ENCODE measurements at places on chromosomes 7 and 10.

DNA sequence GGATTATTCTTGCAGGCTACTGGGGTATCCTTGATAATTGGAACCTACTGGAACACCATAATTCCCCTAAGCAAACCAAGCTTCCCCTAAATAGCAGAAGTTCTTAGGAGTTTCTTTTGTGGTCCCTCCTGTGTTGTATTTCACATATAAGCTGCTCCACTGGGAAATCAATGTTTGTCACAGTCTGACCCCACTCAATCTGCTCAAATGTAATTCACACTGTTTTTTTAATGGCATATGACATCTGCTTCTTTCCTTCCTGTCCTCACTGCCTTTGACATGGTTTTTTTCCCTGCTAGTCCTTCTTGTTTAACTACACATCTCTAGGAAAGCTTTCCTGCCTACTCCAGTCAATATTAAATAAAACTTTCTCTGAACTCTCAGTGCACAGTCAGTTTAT, 1.8 kb upstream of the PTPRZ1 start:
- no peak for DNase-seq

DNA sequence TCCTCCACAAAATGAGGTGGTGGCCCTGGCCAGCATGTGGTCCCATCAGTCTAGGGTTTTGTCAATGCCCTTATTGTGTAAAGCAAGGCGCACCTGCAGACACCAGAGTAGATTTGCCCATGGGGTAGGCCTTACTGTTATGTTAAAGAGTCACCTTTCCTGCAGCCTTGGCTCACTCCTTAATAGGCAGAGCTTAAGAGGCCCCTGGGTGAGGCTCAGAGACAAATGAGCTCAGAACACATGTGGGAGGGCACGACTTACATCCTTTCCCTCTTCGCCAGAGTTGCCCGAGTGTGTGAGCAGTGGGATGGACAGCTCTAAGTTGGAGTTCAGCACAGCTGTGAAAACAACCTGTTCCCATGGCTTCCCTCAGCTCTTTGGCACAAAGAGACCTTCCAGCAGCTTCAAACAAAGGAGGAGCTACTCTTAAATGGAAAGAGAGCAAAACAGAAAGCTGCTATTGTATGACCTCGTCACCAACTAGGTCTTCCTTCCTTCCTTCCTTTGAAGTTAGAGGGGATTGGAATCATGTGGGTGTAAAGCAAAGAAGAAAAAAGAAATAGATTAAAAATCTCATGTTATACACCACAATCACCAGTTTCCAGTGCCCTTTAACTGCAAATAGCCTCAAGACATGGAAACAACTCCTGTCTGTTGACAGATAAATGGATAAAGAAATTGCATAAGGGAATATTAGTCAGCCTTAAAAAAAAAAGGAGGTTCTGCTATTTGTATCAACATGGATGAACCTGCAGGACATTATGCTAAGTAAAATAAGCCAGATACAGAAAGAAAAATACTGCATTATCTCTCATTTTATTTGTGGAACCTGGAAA, 11.9 kb upstream of the XPNPEP1 start:
- DNase-seq: no peak

DNA sequence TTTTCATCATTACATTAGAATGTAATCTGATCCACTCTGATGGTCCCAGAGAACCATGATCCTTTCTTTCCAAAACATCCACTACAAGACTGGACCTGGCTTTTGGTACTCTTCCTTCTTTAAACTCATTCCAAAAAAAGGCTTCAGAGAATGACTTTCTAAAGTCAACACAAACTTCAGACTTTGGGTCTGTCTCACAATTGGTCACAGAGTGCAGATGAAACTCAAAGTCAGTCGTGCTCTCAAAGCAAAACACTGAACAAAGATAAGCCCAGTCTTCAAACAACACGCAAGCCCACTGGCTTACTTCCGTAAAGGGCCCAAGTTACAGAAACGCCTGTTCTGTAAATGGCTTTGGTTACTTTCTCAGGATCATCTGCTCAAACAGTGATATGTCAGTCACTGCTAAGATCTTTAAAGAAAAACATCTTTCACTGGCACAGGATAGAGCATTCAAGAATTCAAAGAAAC, 250.9 kb upstream of the MKLN1 start:
- DNase-seq: no peak

- no peak for DNase-seq
Observed at GRCh38 chr10:95814011-95814727, 58.2 kb downstream of the ENTPD1 start.

DNA sequence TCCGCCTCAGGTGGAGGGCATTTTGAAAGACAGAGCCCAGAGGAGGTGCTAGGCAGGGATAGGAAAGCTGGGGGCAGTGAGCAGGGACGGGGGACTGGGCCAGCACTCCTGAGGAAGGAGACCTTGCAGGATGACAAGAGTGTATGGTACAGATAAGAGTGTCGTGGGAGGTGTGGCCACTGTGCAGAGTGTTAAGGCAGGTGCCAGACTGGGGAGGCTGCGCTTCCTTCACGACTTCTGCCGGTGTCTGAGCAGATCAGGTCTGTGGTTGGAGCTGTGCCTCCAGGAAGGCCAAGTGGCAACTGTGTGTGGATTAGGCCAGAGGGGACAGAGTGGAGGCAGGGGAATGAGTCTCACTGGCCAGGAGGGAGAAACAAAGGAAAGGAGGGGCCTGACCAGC, 161.7 kb downstream of the HIBADH start:
- no peak for DNase-seq

DNA sequence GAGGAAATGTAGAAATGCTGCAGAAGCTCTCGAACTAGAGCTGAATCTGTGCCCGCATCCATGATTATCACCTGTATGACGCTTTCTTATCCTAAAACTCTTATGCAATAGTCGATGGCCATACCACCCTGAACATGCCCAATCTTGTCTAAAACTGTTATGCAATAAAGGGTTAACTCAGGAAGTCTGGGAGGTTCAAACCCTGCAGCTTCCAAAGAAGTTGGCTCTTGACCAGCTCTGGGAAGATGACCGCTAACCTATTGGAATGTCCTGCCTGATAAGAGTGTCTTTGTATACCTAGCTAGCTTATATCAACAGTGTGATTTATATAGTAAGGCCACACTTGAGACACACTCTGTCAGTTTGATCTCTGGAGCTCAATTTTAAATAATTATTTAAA, 3.4 kb upstream of the C10orf88 start:
- no peak for DNase-seq

DNA sequence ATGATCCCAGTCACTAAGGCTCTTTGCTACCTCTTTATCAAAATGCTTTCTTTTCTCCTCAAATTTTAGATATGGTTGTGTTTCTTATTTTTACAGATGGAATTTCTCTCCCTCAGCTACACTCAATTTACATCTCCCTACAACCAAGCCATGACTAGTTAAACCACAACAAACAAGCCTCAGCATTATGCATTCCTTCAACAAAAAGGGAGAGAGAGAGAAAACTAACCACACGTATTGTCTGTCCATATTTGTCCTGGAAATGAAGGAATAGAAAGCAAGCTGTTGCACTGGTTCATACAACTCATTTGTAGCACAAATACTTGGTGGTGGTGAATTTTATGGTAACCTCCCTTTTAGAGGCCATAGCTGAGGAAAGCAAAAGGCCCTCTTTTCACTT, 286.4 kb downstream of the AHR start:
- no peak for DNase-seq

GRCh38 chr7:131145026-131145425, 182.7 kb upstream of the MKLN1 start:
- no peak for DNase-seq

GRCh38 chr10:24469993-24470392, 253.7 kb downstream of the ARHGAP21 start:
- no peak for DNase-seq

GRCh38 chr10:77613476-77614130, 24.0 kb downstream of the KCNMA1 start:
- DNase-seq: no peak

GRCh38 chr10:36597756-36598320, 527.6 kb upstream of the ANKRD30A start:
- no peak for DNase-seq

DNA sequence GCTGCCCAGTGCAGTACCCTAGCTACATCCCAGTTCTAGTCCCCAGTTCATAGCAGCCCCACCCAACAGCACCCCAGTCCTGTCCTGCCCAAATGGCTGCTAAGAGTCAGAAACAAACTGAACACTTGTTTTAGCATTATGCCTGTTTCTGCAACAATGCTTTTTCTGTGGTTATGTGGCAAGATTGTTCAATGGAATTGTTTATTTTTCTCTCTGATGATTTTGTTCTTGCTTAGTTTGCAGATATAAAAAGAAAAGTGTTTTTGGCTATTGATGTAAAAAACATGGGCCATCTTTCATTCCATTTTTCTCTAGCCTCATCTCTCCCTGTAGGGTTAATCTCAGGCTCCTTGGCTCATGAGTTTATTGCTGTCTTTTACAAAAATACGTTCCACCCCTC, 42.5 kb downstream of the LRRC4 start:
- DNase-seq: no peak

DNA sequence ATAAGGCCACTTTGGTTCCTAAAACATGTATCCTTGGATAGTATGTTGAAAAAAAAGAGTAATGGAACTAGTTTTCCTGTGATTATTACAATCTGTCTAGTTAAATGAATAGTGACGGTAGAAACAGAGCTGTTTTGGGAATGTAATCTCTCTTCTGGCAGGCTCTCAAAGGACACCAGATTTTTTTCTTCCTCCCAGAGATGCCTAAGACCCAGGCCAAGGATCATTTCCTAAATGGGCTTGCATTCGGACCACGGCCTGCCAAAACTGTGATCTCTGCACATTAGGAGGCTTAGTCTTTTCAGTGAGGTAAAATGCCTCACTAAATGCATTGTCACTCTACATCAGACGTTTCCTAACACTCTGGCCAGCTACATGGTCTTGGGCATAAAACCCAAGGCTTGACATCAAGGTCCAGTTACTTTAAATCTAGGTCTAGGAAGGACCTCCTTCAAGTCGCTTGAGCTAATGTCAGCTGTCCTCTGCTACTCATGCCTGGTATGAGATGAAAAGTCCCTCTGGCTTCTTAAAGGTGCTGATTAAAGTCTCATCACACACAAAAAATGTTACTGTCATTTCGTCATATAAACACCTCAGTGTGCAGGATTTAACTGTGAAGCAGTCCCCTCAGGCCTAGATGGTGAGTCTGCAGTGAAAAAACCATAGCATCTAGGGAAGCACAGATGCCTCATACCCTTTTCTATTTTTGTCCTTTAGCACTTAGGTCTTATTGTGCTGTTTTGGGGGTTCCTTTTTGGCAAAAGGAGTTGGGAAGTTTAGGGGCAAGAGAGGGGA, 47.7 kb downstream of the DLD start:
- no peak for DNase-seq

- DNase-seq: no peak
Observed at GRCh38 chr10:44715136-44715535, 196.0 kb upstream of the TMEM72 start.

GRCh38 chr10:91992031-91992430, 68.5 kb downstream of the BTAF1 start:
- DNase-seq: no peak

GRCh38 chr7:108328174-108328651, 128.0 kb downstream of the NRCAM start:
- DNase-seq: no peak

DNA sequence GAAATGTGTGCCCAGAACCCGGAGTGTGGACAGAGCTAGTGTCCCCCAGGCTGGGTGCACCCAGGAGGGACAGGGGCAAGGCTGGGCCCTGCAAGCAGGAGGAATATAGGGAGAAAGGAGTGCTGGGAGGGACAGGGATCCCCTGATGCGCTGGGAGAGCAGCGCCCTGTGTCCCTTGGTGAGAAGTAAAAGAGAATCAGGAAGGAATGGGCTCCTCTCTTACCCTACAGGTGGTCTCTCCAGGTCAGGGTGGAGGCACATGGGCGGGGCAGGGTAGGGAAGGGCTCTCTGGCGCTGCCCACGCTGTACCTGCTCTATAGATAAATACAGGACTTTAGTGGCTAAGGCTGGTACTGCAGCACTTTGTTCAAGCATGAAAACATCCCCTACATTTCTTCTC, 753.8 kb downstream of the GRID1 start:
- DNase-seq: no peak

DNA sequence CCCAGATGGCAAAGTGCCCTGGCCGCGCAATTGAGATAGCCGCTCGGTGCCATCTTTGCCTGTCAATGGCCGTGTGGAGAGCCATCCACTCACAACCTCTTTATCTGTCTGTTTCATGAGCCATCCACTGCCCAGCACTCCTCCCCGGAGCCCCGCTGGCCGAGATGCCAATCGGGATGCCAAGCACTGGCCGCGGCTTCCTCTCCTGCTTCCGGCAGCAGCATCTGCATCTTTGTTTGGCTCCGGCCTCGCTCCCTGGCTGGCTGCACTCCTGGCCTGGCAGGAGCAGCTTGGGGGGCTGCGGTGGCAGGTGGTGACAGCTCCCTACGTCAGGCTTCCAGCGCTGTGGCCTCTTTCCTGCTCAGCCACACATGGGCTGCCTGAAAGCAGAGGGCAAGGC, 231.7 kb downstream of the USP6NL start:
- DNase-seq: no peak

DNA sequence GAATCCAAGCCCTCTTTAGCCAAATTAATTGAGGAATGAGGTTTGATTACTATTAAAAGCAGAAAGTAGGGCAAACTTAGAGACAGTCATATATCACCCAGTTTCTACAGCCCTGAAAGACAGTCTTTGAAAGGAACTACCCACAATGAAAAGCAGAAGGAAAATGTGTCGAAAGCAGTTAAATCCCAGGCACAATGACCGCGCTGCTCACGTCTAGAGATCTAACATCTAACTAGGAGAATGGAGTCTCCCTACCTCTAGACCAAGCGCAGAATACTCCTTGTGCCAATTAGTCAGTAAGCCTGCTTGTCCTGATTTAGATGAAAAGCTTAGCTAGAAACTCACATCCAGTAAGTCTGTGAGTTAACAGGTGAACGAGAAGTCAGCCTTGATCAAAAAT, 350.0 kb downstream of the FGFR2 start:
- no peak for DNase-seq

GRCh38 chr7:45712872-45713668, 138.9 kb downstream of the ADCY1 start:
- no peak for DNase-seq

- DNase-seq: no peak
Observed at GRCh38 chr10:59499460-59499859, 137.1 kb upstream of the FAM13C start.

GRCh38 chr7:972110-972509, 3.2 kb downstream of the COX19 start:
- no peak for DNase-seq

GRCh38 chr7:146096994-146097393, 19.6 kb upstream of the CNTNAP2 start:
- no peak for DNase-seq

- DNase-seq: no peak
Observed at GRCh38 chr10:32143302-32143847, 87.2 kb upstream of the KIF5B start.

DNA sequence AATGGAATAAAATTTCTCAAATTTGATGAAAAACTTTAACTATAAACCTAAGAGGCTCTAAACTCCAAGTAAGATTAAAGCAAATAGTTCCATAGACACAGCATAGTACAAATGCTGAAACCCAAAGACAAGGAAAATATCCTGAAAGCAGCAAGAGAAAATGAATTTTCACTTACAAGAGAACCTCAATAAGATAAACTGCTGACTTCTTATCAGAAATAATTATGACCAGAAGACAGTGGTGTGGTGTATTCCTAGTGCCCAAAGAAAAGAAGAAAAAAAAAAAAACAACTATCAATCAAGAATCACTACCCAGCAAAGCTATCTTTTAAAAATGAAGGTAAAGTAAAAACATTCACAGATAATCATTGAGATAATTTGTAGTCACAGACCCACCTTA, 106.3 kb downstream of the DYNC1I1 start:
- DNase-seq: no peak

- DNase-seq: no peak
Observed at GRCh38 chr10:66910671-66911070, 15.2 kb upstream of the LRRTM3 start.

Data from cortex of kidney (tissue), 1 donor.